Vagina (tissue), 2 donors: ENCODE measurements at places on chromosomes 12 and 14. TPM values are rescaled to one million over a fixed set of nuclear protein-coding genes. Genes with fewer than 3 reads are reported as not detected.

DNA sequence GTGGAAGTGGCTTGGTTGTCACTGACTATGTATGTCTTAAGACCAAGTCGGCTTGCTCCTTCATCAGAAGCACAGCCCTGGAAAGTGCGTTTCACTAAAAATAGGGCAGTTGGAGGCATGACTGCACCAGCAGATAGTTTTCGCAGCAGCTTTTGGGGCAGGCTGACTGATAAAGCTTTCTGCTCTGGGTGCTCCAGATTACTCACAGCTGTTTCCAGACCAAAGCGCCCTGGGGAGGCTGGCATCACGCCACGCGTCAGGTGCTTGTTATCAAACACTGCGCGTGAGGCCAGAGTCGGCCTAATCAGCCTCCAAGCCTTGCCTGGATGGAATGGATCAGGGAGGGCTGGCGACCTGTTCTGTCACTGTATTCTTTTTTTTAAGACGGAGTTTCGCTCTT lies 13.3 kb upstream of the LRRC10 start:
- DNase-seq, result no peak

GRCh38 chr14:56324856-56325699 lies 206.9 kb downstream of the PELI2 start:
- no peak for DNase-seq

DNA sequence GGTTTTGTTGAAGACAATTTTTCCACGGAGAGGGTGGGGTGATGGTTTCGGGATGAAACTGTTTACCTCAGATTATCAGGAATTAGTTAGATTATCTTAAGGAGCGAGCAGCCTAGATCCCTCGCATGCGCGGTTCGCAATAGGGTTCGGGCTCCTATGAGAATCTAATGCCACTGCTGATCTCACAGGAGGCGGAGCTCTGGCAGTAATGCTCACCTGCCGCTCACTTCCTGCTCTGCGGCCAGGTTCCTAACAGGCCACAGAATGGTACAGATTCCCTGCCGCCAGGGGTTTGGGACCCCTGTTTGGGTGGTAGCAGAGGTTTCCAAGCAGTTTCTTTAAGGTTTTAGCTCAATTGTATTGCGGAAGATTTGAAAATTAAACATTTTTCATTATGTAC lies 439.8 kb upstream of the OR4E1 start:
- no peak for DNase-seq

- no peak for DNase-seq
Observed at GRCh38 chr12:112303004-112303403, 79.2 kb downstream of the HECTD4 start.

- peak; percentile 89 for DNase-seq
Observed at GRCh38 chr14:101359221-101360053, 201.9 kb upstream of the DIO3 start.

GRCh38 chr12:25994901-25995625 lies 36.6 kb downstream of the RASSF8 start:
- no peak for DNase-seq

DNA sequence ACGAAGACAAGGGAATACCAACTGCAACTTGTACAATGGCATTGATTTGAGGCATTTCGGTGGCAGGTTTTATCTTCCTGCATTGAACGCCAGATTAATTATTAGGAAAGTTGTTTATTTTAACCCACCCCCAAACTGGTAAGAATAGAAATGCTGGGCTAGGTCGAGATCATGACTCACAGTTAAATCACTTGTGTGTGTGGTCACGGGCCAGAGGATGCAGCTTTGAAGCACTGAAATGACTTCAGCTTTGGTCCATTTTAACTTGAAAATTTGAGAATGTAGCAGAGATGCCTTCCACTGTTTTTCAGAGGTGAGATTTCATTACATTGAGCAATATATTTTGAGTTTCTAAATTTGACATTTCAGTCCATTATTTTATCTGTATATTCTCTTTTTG lies 23.6 kb upstream of the KCNH3 start:
- DNase-seq, result no peak

- DNase-seq, result peak; percentile 89
Observed at GRCh38 chr14:74019408-74020137, 424 bp downstream of the BBOF1 start.

GRCh38 chr12:75613981-75614380 lies 102.6 kb upstream of the KRR1 start:
- DNase-seq, result no peak

DNA sequence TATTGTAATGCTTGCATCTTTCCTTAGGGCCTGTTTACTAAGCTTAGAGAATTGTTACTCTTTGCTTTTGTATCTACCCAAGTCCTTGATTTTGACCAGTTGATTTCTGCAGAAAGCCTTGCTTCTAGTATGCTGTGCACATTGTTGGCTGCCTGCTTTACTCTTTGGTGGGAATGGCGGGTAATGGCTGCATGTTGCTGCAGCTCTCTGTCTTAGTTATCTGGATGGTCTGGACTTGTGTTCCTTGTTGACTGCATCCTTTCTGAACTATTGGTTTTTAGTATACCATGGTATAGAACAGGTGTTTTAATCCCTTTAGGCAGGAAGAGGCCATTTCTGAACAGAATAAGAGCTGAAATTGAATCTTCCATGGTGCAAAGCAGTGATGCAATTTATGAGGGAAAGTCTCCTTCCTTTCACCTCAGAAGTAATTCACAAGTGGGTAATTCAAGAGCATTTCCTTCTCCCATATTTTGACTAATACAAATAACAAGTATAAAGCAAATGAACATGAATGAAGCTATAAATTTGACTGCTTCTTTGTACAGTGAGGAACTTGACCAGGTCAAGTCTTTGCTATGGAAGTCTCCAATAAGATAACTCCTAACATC lies 466.4 kb downstream of the NPAS3 start:
- no peak for DNase-seq

- DNase-seq, result no peak
Observed at GRCh38 chr12:108403952-108404351, 64.8 kb upstream of the CMKLR1 start.

DNA sequence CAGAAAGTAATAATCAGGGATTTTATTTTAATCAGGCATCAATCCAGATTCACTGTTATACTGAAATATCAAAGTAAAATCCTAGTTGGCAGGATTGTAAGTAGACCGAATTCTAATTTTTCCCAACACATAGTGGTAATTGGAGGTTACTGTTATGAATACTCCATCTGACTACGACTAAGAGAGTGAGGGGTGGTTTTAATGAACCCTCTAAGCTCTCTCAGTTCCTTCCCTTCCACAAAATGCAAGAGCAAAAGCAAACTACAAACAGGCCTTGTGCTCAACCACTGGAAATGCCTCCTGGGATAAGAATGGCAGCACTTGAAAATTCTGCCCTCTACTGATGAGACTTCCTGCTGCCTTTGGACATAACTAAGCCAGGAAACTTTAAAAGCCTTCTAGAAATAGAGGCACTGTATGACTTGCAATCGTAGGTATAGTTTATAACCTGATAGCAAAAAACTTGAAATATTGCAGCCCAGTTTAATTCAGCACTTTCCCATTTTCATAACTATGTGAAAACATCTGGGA lies 184.8 kb downstream of the SLC16A7 start:
- no peak for DNase-seq

DNA sequence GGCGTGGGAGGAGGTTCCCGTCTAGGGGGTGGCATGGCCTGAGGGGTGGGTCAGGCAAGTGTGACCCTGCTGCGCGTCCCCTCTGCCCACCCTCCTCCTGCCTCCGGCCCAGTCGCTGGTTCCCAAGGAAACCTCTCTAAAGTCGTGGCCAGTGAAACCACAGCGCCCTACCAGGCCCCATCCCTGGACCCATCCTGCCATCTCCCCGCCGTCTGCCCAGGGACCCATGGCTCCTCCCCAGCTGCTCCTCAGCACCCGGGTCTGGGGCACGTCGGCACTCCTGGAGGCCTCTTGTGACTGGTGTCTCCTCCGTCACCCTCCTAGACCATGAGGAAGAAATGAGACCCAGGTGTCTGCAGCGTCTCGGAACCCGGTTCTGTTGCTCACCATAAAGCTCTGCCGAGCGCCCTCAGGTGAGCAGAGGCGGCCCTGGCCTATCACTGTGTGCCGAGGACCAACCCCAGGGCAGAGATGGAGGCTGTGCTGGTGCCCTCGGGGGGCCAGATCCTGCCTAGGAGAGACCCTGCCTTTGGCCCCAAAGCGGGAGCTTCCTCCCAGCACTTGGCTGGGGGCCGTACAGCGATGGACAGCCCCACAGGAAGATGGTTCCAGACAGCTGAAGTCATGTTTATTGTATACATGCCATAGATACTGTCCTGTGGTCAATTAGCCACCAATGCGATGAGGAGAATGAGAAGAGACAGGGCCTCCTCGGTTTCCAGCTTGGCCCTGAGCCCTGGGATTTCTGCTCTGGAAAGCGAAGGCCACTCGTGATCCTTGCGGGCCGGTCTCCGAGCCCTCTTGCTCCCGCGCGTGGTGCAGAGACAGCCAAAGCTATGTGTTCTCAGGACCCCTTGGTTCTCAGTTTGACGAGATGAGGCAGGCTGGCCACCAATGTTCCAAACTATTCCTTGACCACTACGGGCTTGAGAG lies 222.5 kb upstream of the RTL1 start:
- peak; percentile 58 for DNase-seq

DNA sequence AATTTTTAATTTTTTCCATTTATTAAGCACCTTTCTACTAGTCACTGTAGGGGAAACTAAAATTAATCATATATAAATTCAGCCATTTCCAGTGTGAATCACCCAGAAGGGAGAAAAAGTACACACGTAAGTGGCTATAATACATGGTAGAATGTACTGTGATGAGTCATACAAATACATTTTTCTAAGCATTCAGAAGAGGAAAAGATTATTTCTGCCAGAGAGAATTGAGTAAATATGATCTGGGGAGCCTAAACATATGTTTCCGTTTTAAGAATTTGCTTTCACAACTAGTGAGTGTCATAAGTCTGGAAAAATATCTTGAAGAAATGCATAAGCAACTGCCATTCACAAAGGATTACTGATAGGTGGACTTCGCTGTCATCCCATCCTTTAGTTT lies 102.8 kb downstream of the TGFB3 start:
- DNase-seq, result no peak

DNA sequence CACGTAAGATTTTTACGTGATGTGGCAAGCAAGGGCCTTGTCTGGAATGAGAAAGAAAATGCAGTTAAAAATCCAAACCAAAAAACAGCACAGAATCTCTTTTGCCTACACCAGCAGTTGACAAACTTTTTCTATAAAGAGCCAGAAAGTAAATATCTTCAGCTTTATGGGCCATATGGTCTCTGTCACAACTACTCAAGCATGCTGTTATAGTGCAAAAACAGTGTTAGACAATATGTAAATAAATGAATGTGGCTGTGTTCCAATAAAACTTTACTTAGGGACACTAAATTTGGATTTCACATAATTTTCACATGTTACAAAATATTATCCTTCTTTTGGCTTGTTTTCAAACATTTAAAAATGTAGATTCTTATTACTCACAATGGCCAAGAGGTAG lies 6.2 kb upstream of the ELK3 start:
- no peak for DNase-seq

- DNase-seq, result no peak
Observed at GRCh38 chr14:51129130-51129529, 34.2 kb upstream of the TRIM9 start.

- peak; percentile 64 for DNase-seq
Observed at GRCh38 chr12:31031951-31032335, 41.7 kb upstream of the DDX11 start.

DNA sequence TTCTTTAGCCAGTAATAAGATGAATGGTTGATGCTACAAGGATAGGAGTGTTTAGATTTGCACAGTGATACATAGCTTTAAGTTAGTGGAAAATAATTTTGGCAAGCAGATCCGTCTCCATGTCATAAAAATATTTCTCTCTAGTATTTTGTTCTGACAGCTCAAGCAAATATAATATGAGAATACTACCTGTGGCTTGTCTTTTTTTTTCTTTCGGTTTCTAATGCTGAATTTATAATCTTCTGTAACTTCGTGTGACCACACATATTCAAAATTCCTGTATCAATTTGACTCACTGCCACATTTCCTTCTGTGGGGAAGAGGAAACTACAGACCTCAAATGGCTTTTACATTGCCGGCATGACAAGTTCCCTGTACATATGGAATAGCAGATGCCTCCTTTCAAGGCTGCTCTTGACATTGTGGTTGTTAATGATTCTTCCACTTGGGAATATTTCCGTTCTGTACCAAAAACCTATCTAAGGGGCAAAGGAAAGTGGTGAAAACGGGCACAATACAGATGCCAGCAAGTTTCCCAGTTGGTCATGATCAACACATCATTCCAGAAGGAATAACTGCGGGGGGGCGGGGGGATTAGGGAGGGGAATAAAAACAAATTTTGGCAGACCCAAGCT lies 103.6 kb upstream of the CCDC91 start:
- DNase-seq, result no peak

- DNase-seq, result no peak
Observed at GRCh38 chr12:10159280-10159679, 12.7 kb downstream of the OLR1 start.

- DNase-seq, result no peak
Observed at GRCh38 chr12:14362352-14362751, 3.1 kb upstream of the ATF7IP start.

- no peak for DNase-seq
Observed at GRCh38 chr12:10718279-10718821, 4.8 kb downstream of the YBX3 start.

DNA sequence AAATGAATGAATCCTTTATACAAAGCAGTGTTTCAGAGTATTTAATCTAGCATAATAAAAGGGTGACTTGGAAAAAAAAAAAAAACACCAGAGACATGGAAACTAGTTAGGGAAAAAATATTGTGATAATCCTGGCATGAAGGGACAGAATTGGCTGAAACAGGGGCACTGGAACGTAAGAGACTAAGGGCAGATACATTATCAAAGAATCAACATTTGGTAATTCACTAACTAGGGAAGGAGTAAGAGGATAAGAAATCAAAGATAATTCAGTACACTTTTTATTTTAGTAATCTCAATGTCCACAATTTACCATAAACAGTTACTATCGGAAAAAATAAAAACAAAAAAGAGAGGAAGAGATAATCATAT lies 18.2 kb downstream of the PYM1 start:
- DNase-seq, result no peak

RAB35 gene
- 30.9 TPM for total RNA-seq

MDGA2 gene
- total RNA-seq, result not detected

RTN1 gene
- 24.8 TPM for total RNA-seq

ESR2 gene
- total RNA-seq, result 2.2 TPM

CAPS2 gene
- 24.6 TPM for total RNA-seq

ISM2 gene
- total RNA-seq, result 3.9 TPM

NRXN3 gene
- total RNA-seq, result 4.7 TPM

KRT72 gene
- total RNA-seq, result not detected

EID3 gene
- total RNA-seq, result 9.1 TPM
